ENCODE measurements at places on chromosomes 4 and X.

GRCh38 chr4:73257651-73258435 lies 755 bp downstream of the ANKRD17 start:
- peak; percentile 24 for DNase-seq

DNA sequence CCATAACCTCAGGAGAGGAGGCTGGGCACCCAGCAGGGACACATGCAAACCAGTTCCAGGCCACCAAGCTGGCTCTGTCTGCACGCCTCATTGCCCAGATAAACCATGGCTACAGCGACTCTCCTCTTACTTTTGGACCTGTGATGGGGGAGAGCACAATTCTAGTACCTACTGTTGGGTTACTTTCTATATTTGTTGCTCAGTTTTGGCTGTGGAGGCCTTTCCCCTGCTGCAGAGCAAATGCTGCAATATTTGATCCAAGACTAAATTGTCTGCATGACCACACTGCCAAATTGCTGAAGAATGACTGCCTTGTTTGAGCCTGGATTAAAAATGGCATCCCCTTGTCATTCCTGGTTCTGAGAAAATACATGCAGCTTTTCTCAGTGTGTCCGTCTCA lies 253.5 kb downstream of the ARHGAP10 start:
- no peak for DNase-seq

DNA sequence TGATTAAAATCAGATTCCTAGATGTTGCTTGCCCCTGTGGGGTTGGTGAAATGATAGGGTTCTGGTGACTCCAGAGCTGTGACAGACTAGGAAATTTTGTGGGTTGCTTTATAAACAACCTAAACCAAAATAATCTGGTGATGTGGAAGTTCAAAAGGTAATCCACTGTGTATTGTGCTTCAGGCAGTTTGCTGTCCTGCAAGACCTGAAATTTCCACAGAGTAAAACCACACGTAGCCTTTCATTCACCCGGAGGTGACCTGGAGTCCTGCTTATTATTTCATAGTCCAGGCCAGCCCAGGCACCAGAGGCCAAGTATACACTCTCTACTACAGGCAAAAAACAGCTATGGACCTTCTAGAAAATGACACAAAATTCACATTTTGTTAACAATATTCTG lies 114.6 kb upstream of the CBR4 start:
- no peak for DNase-seq

GRCh38 chr4:39808231-39808749 lies 110.4 kb downstream of the UBE2K start:
- no peak for DNase-seq

DNA sequence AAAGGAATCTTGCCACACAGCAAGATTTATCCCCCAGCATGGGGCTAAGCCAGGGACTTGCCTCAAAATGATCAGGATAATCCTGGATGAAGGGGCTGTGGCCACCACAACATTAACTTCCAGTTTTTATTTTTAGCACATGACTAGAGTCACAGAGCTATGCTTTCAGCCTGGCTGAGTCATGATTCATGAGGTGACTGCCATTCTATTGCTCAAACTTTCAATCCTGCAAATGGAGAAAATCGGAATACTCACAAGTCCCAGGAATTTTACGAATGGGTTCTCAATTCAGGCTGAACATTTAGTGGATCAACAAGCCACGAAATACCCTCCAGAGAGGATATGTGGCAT lies 70.7 kb upstream of the HPGD start:
- peak; percentile 65 for DNase-seq

- no peak for DNase-seq
Observed at GRCh38 chrX:148466292-148466691, 34.1 kb upstream of the AFF2 start.

DNA sequence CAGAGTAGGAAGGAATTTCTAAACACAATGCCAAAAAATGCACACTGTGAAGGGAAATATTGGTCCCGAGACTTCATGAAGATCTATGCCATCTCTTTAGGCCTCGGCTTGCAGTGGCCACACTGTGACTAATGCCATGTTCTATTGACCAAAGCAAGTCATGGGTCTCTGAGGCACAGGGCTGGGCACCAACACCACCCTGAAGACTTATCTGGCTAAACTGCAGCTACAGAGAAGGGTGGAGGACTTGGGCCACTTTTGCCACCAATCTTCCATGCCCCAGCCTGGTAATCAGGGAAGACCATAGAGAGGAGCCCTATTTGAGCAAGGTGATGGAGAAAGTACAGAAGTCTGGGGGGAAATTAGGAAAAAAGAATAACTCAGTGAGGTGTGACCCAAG lies 42.1 kb downstream of the HMX1 start:
- DNase-seq: no peak

GRCh38 chr4:108372681-108373080 lies 203.9 kb upstream of the LEF1 start:
- DNase-seq: no peak

- no peak for DNase-seq
Observed at GRCh38 chrX:105765691-105766090, 56.6 kb upstream of the NRK start.

- no peak for DNase-seq
Observed at GRCh38 chr4:147791865-147792264, 60.0 kb downstream of the ARHGAP10 start.

DNA sequence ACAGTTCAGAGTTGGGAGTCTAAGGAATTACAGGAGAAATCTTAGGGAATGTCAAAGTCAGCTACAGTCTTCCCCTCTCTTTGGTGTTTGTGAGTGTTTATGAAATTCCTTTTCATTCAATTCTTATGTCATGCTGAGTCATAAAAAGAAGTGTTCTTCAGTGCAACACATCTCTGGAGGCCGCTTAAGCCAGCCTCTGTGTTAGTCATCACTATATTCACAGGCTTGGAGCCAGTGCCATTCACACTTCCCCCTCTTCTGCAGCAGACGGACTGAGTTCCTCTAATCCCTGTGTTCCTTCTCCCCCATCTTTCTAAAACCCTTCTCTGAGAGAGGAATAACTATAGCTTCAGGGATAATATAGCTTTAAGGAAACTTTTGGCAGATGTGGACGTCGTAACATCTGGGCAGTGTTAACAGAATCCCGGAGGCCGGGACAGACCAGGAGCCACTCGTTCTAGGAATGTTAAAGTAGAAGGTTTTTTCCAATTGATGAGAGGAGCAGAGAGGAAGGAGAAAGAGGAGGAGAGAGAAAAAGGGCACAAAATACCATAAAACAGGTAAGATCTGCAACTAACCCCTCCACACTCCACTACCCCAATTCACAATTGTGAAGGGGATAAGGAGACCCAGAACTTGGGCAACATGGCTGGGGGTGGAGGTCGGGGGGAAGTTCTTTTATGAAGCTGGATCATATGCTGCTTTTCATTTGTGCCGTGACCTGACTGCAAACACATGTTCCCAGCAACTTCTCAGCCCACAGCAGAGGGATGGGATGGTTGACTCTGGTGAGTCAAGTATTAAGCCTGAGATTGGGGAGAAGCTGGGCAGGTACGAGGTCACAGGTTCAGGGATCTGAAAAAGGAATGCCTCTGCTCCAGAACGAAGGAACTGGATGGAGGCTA lies at the start of gene SRPX2:
TSS of gene SRPX2 (plus strand) at position 244 of the 905 bp plus-strand sequence. CDS start 2,124 bp downstream, outside the sequence.
- peak; percentile 50 for DNase-seq

- peak; percentile 95 for DNase-seq
Observed at GRCh38 chr4:40307627-40308497, 27.3 kb upstream of the CHRNA9 start.

GRCh38 chr4:2893772-2894171 lies 50.1 kb downstream of the ADD1 start:
- no peak for DNase-seq

DNA sequence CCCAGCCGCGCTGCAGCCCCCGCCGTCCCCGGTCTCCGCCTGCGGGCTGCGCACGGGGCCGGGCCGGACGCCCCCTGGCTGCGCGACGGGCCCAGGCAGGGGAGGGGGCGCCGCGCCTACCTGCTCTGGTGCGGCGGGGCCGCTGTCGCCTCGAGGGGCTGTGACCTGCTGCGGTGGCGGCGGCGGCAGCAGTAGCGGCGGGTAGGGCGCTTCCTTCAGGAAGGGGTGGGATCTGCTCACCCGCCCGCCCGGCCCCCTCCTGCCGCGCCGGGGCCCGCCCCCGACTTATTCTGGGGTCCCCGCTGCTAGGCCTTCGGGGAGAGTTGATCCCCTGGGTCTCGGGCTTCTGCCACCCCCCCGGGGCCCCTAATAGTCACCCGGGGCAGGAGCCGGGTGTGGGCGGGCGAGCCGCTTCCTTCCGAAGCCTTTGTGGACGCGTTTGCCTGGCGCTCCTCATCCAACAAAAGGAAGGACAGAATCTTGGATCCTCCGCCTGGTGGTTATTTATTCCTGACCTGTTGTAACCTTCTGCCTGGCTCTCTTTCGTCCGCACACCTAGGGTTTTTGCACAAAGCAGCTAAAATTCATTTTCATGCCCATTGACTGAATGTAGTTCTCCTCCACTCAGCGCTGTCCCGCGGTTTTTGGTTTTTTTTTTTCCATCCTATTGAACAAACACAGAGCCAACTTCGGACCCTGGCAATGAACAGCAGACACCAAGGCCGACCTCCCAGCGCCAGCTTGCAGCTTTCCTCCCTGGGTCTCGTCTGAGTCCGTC lies at the start of gene TMEM150C:
TSS of gene TMEM150C (minus strand) at position 203 of the 778 bp plus-strand sequence. CDS start 57,331 bp downstream, outside the sequence.
- DNase-seq: no peak

GRCh38 chrX:2751291-2751690 lies 549 bp upstream of the XG start:
- DNase-seq: no peak

- DNase-seq: no peak
Observed at GRCh38 chr4:78297116-78297800, 240.1 kb downstream of the FRAS1 start.

- no peak for DNase-seq
Observed at GRCh38 chr4:87060957-87061356, 126.1 kb downstream of the AFF1 start.

GRCh38 chr4:139315221-139315675 lies 13.0 kb upstream of the NDUFC1 start:
- no peak for DNase-seq

GRCh38 chr4:34861666-34862065 lies 1382.6 kb downstream of the ARAP2 start:
- DNase-seq: no peak

DNA sequence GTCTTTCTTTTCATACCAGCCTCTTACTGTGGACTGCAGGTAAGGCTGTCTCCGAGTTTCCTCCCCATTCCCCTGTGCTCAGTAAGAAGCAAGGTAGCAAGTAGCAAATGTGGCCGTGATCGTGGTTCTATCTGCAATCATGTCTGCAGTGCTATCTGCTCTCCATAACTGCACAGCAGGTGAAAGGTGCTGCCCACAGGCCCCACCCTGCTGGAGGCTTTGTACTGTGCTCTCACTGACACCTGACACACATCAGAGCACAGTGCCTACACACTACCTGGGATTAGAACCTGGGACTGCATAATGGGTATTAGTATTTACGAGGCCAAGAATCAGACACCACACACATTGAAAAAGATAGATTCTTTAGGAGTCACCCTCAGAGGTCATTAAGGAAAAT lies 15.3 kb downstream of the PGRMC1 start:
- DNase-seq: no peak

GRCh38 chr4:82373486-82373815 lies 340 bp downstream of the HNRNPD start:
- no peak for DNase-seq

GRCh38 chr4:94304365-94304971 lies 38.2 kb downstream of the HPGDS start:
- DNase-seq: no peak

GRCh38 chrX:24168807-24169206 lies 19.3 kb downstream of the ZFX start:
- no peak for DNase-seq

GRCh38 chrX:52979568-52979967 lies 21.2 kb upstream of the FAM156A start:
- DNase-seq: no peak

- no peak for DNase-seq
Observed at GRCh38 chr4:30802622-30803323, 82.6 kb downstream of the PCDH7 start.

DNA sequence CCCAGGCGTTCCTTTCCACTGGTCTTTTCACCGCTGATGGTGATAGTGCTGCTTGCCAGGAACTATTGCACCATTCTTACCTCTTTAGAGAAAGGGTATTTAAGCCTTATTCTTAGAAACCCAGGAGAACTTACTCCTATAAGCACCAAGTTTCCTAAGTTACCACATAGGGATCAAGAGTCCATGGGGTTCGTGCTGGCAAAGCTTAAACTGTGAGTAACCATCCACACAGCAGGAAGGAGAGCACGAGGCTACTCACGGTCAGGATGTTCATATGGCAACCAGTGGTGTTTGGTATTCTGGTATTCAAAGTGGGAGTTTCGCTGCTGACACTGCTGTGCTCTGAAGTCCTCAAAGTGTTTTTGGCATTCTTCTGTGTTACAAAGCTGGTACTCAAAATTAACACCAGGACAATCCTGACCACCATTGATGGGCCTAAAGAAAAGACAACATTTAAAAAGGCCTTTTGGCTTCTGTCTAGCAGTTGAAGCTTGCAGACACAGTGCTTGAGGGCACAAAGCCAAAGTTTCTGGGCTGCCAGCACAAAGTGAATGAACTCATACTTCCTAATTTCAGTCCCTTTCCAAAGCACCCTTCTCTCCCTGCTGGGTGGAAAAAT lies 256.9 kb downstream of the ADAMTS3 start:
- no peak for DNase-seq

GRCh38 chrX:136467303-136467702 lies 20.4 kb upstream of the BRS3 start:
- no peak for DNase-seq

- DNase-seq: no peak
Observed at GRCh38 chrX:45358392-45358791, 157.7 kb upstream of the DIPK2B start.

DNA sequence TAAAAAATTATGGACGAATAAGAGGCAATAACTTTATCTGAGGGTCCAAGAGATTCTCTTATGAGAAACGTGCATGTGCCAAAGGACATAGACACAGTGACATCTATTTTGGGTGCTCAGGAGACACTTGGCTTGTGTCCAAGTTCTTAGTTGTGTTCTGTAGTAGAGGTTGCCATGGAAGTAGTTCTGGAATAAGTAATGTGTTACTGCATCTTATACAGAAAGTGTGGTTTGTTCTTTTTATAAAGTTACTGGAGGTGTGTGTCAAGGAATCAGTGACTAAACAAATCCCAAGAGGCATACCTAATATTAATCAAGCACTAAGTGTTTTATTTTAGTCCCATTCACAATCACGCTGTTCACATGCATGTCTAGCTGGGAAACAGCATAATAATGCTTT lies 305.7 kb downstream of the ARHGAP24 start:
- DNase-seq: no peak

- DNase-seq: no peak
Observed at GRCh38 chrX:140123446-140123845, 158.1 kb upstream of the CXorf66 start.

GRCh38 chr4:5784960-5785611 lies 74.1 kb downstream of the EVC start:
- no peak for DNase-seq

- no peak for DNase-seq
Observed at GRCh38 chrX:14489437-14489836, 39.9 kb upstream of the GLRA2 start.

DNA sequence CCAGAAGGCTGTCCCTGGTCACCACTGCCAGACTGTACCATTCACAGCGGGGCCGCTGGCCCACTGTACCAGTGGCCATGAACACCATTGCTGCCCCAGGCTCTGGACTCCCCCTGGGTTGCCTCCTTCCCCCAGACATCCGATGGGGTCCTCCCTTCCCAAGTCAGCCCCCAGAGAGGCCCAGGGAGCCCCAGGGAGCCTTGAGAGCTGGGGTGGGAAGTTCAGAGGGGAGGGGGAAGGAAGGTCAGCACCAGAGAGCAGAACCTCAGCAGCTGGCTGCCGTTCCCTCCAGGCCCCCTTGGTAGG lies 441 bp upstream of the ARHGAP4 start:
- DNase-seq: no peak

GRCh38 chr4:1767061-1767769 lies 25.9 kb upstream of the FGFR3 start:
- no peak for DNase-seq
